ENCODE measurements at places on chromosomes 11 and 22.

DNA sequence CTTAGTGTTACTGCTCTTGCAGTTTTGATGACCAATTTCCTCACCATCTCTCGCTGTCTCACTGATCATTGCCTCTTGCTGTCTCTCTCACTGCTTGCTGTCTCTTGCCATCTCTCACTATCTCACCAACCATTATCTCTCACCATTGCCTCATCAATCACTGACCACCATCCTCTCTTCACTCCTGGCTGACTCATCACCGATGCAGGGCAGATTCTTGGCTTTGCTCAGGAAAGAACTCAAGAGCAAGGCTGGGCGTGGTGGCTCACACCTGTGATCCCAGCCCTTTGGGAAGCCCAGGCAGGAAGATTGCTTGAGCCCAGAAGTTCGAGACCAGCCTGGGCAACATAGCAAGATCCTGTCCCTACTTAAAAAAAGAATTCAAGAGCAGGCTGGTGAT, 66.3 kb upstream of the SYN3 start:
- no peak for DNase-seq

DNA sequence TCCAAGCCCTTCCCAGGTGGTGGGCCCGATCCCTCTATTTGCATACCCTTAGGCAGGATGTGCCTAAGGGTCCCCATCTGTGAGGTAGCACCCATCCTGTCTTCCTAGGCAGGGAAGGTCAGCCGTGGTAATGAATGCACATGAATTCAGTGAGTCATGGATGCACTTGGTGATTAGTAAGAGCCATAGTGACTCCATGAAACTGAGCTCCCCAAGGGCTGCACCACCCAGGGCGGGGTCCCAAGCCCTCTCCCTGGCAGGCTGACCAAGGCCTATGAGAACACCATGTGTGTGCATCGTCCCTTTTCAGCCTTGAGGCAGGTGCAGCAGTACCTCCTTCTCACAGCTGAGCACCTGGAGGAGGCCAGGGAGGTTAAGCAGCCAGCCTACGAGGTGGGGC, 15.6 kb upstream of the SUSD2 start:
- no peak for DNase-seq

DNA sequence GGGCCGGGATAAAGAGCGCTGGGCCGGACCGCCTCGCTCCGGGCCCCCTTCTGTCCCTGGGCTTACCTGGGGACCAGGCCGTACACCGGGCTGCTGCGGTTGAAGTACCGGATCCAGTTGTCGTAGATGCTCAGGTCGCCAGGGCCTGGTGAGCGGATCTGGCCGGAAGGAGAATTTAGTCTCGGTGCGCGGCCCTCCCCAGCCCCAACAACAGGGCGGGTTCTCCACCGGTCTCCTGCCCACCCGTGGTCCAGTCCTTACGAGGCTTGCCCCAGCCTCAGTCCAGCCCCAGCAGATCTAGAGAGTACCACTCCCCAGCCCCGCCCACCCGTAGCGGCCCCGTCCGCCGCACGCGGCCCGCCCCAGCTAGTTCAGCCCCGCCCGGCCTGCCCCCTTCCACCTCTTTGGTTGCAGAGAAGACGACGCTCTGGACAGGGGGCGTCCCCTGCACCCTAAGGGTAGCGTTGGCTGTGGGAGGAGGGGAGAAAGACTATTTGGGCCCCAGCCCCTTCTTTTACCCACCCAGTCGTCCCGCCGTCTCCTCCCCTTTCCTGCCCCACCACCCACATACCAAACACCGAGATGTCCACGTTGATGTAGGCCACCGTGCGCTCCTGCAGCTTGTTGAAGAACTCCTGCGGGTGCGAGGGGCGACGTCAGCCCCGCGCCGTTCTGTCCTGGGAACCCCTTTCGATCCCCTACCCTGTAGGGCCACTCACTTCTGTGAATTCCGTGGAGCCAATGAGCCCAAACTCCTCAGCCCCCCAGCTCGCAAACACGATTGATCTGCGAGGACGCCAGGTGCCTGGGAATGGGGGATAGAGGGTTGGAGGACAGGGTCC, 6.8 kb downstream of the SAC3D1 start:
- peak; percentile 54 for DNase-seq

GRCh38 chr11:10575346-10576034, 7.0 kb upstream of the LYVE1 start:
- no peak for DNase-seq

- no peak for DNase-seq
These were observed 61.8 kb downstream of the CYTH4 start for GRCh38 chr22:37343863-37344734.

DNA sequence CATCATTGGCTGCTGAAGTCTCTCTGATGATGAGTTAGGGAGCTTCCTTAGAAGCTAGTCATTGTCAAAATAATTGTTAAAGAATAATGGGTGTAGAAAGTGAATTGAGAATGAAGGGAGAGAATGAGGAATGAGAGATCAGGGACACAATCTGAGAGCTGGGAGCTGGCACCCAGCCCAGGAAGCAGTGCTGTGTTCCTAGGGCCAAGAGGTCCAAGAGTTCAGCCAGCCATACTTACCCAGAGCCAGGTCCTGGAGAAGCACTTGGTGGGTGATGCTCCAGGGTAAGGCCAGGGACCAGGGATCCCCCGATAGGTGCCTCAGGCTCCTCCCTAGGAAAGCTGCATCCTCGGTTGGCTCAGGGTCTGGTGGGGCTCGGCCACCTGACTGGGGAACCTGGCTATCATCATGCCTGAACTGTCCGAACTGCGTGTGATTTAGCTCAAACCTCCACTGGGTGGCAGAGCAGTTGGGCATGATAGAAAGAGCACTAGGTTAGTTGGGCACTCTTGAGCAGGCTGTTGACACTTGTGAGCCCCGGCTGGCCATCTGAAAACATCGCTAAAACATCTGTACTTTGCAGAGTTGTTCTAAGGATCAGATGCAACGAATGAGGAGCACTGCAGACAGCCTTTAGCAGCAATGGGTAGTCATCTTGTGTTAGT, 123.9 kb upstream of the NCAM1 start:
- no peak for DNase-seq

DNA sequence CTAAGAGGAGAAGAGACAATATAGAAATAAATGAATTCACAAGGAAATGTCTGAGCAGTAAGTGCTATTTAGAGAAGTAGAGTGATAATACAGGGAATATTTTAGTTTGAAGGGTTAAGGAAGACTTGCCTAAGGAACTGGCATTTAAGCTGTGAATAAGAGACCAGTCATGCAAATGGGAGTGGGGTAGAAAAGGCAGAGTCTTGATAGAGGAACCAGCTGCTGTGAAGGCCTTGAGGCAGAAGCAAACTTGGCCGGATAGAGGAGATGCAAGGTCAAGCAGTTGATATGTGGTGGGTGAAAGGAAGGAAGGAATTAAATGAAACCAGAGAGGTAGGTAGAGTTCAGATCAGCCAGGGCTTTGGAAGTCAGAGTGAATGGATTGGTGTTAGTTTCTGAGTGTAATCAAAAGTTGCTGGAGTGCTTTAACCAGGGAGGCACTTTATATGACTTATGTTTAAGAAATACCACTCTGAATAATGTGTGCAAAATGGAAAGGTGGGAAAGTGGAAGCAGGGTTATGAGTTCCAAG, 198.4 kb upstream of the SESN3 start:
- no peak for DNase-seq

GRCh38 chr11:19660076-19660475, 52.6 kb upstream of the NAV2 start:
- DNase-seq: peak; percentile 33
